HL-60 (cell line): ENCODE measurements at places on chromosomes 1 and 21.

GRCh38 chr21:38259665-38260064 is 2.9 kb downstream of the KCNJ15 start:
- no peak for DNase-seq

- peak; percentile 49 for DNase-seq
Observed at GRCh38 chr1:234771642-234772344, 161.8 kb upstream of the IRF2BP2 start.

DNA sequence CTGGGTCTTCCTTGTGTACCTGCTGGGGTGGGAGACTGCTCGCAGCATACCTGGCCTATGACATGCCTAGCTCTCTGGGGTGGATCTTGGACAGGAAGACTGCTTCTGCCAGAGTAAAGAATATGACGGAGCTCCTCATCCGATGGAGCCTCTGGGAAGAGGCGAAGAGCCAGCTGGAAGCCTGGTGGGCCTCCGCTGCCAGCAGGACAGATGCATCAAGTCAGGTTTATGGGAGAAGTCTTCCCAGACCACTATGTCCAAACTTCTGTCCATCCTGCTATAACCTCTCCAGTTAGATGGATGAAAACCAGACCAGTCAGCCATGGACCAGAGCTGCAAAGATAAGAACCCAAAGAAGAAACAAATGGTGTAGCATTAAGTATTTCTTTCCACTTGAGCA is 27.7 kb upstream of the NGF start:
- no peak for DNase-seq

DNA sequence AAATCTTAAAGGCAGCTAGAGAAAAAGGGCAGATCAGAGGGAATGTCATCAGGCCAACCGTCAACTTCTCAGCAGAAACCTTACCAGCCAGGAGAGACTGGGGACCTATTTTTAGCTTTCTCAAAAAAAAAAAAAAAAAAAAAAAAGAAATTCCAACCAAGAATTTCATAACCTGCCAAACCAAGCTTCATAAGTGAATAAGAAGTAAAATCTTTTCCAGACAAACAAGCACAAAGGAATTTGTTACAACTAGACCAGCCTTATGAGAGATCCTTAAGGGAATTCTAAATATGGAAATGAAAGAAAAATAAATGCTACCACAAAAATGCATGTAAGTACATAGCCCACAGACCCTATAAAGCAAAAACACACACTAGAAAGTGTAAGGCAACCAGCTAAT is 267.7 kb downstream of the AKT3 start:
- DNase-seq, result no peak

DNA sequence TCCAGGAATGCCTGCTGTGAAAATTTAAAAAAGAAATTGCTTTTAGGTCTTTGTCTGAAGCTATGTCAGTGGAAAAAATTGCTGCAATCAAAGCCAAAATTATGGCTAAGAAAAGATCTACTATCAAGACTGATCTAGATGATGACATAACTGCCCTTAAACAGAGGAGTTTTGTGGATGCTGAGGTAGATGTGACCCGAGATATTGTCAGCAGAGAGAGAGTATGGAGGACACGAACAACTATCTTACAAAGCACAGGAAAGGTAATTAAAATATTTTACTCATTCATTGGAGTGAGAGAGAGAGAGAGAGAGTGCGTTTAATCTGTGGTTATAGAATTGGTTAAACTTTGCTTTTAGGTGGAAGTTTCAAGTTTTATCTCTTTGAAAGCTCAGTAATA is 20.0 kb downstream of the CDC73 start:
- DNase-seq, result no peak

DNA sequence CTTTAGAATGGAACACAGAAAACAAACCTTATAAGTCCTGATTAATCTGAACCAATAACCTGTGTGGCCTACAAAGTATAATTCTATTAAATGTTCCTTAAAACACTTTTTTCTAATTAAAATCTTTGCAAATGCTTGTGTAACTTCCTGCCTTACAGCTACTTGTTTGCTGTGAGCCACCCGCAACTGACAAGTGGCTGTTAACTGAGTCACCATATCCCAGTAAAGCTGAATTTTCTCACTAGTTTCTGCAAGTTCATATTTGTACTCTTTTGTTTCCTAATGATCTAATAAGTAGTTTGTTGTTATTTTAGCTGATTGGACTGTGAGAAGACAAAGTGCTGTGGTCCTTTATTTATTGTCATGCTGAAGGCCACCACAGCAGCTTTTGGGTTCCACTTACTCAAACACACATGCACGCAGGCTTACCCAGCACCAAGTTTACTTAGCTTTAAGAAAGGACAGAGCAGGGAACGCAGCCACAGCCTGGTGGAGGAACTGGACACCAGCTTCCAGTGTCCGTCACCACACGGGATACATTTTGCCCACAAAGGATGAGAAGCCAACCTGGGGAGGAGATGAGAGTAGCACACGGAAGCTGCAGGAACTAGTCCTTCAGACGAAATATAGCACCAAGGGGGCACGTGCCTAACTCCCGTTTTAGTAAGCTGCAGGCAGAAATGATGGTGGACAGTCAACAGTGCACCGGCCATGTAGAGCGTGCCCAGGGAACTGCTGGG is 47.8 kb downstream of the LCA5L start:
- DNase-seq, result peak; percentile 64

DNA sequence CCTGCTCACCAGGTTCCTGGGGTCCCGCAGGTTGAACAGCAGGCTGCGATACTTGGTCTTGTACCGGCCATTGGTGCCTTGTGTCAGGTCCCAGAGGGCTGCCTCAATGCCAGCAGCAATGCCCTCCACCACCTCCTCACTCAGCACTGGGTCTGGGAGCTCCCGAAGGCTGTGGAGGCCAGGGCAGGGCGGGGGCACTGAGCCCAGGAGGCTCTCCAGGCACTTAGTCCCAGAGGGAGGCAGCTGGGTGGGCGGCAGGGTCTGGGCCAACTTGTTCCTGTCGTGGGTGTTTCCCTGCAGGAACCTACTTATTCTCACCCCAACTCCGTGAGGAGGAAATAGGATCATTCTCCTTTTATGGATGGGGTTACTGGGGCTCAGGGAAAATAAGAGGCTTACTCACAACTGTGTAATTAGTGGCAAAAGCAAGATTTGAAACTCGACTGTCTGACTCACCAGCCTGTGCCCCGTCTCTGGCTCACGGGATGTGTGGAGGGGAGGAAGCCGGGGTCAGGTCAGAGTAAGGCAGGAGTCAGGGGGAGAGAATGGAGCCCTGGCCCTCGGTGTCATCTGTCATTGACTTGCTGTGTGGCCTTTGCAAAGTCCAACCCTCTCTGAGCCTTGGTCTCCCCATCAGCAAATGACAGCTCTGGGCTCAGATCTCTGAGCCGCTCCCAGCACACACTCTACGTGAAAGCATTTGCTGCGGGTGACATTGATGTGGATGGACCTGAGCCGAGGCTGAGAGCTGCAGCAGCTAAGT is 17.2 kb downstream of the SPOCD1 start:
- DNase-seq, result no peak

DNA sequence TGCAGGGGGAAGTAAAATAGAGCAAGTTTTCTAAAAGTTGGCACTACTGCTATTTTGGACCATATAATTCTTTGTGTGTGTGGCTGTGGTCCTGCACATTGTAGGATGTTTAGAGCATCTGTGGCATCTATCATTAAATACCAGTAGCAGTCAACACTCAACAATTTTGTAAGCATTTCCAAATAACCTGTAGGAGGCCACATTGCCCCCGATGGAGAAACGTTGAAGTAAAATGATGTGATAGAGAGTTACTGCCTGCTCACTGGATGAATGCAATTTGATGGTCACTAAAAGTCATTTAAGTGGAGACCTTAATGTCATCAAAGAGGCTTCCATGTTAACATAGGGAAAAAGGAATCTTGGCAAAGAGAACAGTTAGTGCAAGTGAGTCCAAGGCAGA is 560.8 kb downstream of the NEGR1 start:
- no peak for DNase-seq

GRCh38 chr1:81802707-81803430 is 2.1 kb downstream of the ADGRL2 start:
- DNase-seq, result no peak
